ENCODE measurements at places on chromosomes 12 and 14.

DNA sequence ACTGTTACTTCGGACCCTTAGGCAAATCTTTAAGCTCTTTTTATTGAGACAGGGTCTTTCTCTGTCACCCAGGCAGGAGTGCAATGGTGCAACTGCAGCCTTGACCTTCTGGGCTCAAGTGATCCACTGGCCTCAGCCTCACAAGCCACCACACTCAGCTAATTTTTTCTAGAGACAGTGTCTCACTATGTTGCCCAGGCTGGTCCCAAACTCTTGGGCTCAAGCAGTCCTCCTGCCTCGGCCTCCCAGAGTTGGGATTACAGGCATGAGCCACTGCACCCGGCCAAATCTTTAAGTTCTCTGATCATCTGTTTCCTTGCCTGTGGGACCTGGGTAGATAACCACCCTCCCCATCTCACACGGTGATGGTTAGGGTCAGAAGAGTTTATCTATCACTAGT lies 2.3 kb upstream of the GPX2 start:
- DNase-seq: no peak

DNA sequence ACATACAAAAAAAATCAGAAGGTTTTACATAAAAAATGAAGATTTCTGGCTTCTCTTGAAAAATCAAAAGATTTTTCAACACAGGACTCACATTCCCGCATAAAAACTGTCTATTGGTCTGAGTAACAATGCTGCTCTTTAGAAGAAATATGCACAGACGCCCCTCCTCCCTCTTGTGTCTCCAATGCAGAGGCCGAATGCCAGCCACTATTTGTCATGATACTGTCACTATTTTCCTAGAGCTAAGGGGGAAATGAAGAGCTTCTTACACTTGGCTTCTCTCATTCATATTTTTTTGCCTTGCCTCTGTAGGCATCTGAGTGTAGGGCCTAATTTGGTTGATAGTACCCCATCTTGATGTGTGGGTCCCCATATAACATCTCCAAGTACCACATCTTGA lies 98.0 kb downstream of the BBS10 start:
- DNase-seq: no peak

GRCh38 chr12:3319723-3320492 lies 171.1 kb upstream of the PRMT8 start:
- DNase-seq: no peak

- DNase-seq: no peak
Measured at GRCh38 chr14:23101213-23101970, 3.4 kb downstream of the CIROP start.

DNA sequence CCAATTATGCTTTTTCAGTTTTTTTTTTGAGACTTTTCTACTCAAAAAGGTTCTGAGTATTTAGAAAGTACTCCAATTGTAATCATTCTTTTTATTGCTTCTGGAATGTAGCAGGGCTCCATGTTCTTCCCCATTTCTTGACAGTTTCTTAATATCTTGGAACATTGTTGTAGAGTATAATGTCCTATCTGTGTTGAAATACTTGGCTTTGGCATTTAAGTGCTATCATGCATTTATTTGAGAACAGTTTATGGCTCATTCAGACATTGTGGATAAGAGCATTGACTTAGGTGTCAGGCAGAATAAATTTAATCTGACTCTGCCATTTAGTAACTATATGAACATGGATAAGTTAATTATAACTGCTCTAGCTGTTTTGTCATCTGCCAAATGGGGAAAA lies 28.3 kb downstream of the ADIPOR2 start:
- no peak for DNase-seq

GRCh38 chr12:31005944-31006361 lies 67.7 kb upstream of the DDX11 start:
- no peak for DNase-seq

DNA sequence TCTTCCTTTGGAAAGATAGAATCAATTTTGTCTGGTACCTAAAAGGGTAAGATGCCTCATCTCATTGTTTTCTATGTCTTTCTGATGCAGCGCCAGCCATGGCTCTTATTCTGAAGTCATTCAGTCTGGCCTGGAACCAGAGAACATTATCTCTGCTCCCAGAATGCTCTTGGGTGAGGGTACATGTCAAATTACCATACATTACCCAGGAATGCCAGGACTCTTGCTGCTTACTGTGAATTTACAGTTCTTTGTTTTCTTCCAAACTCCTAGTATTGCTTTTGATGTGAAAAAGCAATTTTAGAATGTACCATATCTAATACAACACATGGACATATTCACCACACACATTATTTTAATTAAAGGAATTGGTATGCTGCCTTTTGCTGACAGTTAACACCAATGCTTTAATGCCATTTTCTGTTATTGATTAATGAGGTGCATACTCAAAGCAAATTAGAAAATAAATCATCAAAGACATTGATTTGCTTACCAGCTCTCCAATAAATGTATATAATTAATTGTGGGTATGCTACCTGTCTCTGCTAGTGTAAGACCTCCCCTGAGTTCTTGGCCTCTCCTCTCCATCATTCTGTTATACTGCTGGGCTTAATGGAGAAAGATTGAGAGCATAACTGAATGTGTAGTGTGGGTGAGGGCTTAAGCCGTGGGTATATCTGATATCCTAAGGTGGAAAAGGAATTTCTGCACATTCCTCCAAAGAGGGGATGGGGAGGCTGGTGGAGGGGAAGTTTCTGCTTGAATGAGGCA lies 337.7 kb downstream of the C12orf75 start:
- DNase-seq: no peak

- no peak for DNase-seq
Measured at GRCh38 chr14:94322648-94323570, at the start of gene SERPINA6. TSS of gene SERPINA6 (minus strand) at chr14:94323336. CDS start at chr14:94314648, 8,688 bp downstream.

- no peak for DNase-seq
Measured at GRCh38 chr14:64878837-64879634, 671 bp downstream of the SPTB start.

GRCh38 chr12:59386236-59386635 lies 209.6 kb upstream of the SLC16A7 start:
- DNase-seq: no peak

DNA sequence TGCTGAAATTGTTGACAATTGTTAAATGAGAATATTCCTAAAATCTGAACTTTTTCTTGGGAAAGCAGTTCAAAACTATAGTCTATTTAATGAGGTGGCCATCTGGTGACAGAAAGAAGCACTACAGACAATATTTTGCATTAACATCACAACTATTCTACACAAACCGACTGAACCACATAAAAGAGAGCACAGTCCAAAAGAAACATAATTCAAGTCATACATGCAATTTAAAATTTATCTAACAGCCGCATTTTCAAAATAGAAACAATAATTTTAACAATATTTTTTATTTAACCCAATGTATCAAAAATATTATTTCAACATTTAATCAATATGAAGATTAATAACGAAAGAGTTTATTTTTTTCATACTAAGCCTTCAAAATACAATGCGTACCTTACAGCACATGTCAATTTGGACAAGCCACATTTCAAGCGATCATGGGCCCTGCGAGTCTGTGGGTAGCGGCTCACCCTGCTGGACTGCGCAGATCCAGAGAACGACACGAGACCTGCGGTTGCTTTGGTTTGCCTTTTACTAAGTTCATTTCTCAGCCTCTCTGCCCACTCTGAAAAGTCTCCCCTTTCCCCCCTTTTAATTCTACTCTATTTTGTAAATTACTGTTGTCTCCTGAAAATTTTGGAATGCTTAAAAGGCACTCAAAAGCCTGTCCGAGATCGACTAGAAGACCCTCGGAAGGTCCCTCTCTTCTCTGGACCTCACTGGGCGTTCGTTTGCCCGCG lies 947 bp upstream of the LRRC9 start:
- peak; percentile 23 for DNase-seq

DNA sequence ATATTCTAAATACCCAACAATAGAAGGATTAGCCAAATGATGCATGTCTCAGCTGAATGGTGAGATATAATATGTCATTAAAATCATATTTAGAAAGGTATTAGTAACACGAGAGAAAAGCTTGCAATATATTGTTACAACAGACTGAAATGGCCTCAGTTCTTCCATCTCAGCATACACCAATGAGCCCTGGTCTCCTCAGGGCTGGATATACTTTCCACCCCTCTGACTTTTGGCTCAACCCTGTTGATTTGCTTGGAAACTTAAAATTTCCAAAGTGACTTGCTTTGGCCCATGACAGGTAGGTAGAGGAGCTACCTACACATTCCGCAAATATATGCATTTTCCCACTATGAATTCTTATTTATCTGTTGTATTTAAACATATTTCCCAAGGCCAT lies 908.1 kb upstream of the TMEM132C start:
- DNase-seq: no peak

GRCh38 chr14:75911883-75912282 lies 69.9 kb downstream of the TGFB3 start:
- no peak for DNase-seq

DNA sequence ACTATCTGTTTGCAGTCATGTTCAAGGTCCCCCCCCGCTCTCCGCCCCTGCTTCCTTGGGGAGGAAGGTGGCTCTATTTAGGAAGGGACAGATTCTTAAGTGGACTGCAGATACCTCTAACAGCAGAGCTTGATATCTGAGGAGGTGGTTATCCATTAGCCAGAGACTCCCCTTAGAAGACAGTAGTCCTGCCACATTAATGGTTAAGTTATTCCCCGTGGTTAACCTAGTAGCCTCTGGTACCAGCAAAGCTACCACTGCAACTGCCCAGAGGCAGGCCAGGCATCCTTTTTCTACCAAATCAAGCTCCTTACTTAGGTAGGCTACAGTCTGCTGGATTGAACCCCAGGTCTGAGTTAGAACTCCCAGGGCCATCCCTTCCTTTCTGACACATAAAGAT lies 162.1 kb upstream of the AVPR1A start:
- no peak for DNase-seq

DNA sequence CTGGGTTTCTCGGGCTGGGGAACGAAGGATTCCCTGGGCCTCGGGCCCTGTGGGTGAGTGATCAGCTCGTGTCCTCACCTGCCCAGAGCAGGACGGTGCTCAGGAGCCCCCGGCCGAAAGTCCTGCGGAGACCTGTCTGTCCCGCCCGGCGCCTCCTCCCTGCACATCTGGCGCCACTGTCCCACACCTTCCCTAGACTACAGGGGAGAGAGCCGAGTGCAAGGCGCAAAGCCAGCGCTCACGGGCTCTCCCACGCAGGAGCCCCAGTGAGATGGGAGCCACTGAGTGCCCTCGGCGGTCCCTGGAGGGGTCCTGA lies 13.1 kb upstream of the TEX22 start:
- DNase-seq: no peak

GRCh38 chr14:24965934-24966578 lies 83.9 kb downstream of the STXBP6 start:
- DNase-seq: no peak

DNA sequence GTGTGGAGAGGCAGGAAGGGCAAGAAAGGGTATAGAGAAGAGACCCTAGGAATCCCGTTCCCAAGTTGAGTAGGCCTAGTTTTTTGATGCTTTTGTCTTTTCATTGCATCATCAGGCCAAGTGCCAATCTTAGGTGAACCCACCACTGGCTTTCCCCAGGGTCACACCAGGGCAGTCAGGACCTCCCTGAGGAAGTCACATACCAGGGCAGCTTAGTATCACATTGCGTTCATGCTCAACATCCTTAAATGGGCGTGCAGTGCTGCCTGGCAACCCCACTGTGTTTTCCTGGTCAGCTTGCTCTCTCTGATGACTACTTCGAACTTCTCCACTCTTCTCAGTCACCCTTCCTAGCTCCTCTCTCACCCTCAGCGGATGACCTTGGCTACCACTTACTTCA lies 9.0 kb downstream of the ASIC1 start:
- DNase-seq: no peak

- peak; percentile 64 for DNase-seq
Measured at GRCh38 chr12:124928095-124928911, 13.9 kb upstream of the UBC start.

DNA sequence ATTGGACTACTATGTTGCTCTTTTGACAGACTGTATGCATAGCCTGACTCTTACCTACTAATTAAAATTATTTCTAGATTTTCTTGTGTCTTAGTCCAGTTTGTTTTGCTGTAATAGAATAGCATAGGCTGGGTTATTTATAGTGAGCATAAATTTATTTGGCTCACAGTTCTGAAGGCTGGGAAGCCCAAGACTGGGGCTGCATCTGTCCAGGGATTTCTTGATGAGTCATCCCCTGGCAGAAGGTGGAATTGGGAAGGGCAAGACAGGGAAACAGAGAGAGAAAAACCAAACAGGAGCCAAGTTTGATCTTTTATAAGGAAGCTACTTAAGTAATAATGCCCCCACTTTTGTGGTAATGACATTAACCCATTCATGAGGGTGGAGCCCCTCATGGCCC lies 759.2 kb upstream of the LRFN5 start:
- DNase-seq: no peak

DNA sequence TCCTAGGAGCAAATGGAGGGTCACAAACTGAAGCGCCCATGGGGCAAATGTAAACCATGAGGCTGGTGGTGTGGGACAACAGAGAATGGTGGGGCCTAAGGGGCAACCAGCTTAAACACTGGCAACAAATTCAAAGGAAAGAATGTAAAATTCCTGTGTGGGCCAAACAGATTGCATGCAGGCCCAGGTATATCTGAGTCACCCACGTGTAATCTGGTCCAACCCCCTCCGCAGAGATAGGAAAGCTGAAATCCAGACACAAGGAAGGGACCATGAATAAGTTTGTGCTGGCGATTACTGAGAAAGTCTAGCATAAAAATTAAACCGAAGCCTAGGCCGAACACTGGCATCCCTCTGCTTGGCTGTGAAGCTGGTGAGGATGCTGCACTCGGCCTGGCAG lies 71.6 kb downstream of the ITPK1 start:
- no peak for DNase-seq

DNA sequence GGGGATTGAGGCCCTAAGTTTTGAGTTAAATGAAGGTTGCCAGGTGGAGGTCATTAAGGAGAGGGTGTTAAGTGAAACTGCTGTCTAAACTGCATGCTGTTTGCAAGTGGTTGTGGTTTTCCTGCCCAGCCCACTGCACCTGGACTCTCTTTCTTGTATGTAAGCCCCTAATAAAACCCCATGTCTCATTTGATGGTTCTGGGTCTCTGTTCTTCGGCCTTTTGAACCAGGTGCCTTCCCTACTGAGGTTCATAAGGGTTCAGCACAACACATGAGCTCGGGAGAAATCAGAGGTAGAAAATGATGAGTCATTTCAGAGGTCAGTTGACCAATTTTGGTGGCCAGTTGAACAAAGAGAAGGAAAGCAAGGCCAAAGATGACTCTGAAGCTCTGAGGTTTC lies 382.5 kb downstream of the RPS29 start:
- DNase-seq: no peak

GRCh38 chr12:1034751-1035457 lies 43.9 kb downstream of the ERC1 start:
- DNase-seq: no peak

- no peak for DNase-seq
Measured at GRCh38 chr12:24232531-24232930, 283.1 kb upstream of the SOX5 start.

GRCh38 chr12:34033628-34034296 lies 11.5 kb downstream of the ALG10 start:
- peak; percentile 25 for DNase-seq

All from activated CD4-positive, alpha-beta T cell treated with anti-CD3 and anti-CD28 coated beads, Interleukin-10, Interleukin-2, amounts not matched to agents 100 ng/mL and 50 ng/mL, durations not matched to agents 16 hours and 8 hours (primary cell).